ENCODE measurements at places on chromosomes 7 and 10.

- no peak for DNase-seq
Observed at GRCh38 chr7:27863880-27864279, 123.9 kb downstream of the TAX1BP1 start.

DNA sequence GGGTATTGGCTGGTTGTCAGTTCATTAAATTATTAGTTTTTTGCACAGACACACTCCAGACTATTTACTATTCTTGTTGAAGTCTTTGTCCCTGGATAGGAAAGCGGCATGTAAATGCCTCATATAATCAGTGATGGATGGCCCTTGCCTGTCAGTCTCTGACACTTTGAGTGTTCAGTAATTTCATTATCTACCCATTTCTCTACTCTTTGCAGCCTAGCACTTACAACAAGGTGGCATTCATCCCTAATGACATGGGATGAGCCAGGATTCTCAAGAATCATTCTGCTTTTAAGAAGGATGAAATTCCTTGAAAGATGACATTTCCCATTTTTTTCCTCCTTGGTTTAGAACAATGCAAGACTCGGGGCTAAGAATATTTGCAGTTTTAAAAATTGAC, 155.7 kb downstream of the SORCS3 start:
- DNase-seq: no peak

DNA sequence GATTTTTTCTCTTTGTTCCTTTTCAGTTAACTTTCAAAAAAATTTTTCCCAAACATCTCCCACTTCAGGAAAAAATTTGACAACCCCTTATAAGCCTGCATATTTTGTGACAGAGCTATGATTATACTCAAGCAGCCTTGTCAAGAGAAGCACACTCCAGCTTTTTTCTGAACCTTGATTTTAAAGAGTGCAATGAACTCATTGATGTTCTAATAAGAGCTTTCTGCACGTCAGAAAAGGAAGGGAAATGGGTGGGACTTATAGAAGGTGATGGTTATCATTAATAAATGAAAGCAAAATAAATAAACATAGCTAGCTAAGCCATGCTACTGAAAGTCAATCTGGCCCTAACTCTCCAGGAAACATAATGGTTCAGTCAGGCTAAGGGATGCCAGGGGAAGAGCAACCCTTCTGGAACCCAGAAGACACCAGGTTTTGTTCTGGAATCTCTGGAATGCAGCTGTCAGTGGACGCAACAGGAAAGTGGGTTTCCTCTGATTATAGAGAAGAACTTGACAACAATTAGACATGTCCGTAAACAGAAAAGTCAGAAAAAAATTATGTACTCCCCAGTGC, 76.1 kb downstream of the NHLRC2 start:
- no peak for DNase-seq

- no peak for DNase-seq
Observed at GRCh38 chr7:89648509-89648908, 505.8 kb upstream of the STEAP1 start.

- DNase-seq: no peak
Observed at GRCh38 chr10:17785276-17785930, 23.7 kb upstream of the MRC1 start.

- no peak for DNase-seq
Observed at GRCh38 chr7:39073432-39073831, 95.7 kb downstream of the POU6F2 start.

GRCh38 chr7:70775570-70776156, 356.3 kb upstream of the GALNT17 start:
- no peak for DNase-seq

- no peak for DNase-seq
Observed at GRCh38 chr7:47500103-47500563, 81.8 kb downstream of the TNS3 start.

DNA sequence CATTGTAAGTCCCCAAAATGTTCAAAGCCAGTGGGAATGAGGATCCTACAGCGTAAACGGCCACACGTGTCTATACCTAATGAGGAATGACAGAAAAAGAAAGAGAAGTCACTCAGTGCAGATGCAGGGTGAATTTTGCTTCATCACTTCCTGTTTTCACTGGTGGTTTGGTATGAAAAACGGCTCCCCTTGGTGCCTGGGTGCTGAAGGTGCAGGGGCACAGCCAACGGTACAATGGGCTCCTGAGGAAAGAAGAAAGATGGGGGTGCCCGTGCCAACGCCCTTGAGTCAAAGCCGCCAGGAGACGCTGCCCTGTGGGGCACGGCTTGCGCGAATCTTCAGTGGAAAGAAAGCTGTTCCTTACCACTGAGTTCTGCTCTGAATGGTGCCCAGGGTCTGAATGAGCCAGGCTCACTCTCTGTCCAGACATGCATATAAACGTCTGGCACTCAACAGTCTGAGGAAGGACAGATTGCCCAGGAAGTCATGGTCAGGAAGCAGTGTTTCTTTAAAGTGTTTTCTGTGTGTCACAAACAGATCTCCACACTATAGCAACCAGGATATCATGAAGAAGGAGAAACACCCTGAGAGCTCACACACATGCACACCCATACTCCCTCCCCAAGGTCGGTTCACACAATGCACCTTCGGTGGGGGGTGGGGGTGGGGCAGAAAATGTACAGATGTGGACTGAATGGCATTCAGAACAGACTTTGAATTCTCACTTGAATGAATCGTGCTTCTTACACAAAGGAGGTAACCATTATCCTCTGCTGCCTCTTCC, 105.8 kb downstream of the ELMO1 start:
- DNase-seq: peak; percentile 47

- DNase-seq: no peak
Observed at GRCh38 chr10:109996225-109996624, 11.6 kb upstream of the ADD3 start.

DNA sequence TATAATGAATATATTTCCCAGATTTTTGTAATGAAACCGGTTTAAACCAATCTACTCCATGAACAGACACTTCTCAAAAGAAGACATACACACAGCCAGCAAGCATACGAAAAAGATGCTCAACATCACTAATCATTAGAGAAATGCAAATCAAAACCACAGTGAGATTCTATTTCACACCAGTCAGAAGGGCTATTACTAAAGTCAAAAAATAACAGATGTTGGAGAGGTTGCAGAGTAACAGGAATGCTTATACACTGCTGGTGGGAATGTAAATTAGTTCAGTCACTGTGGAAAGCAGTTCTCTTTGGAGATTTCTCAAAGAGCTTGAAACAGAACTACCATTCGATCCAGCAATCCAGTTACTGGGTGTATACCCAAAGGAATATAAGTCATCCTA, 240.7 kb downstream of the TSPAN12 start:
- no peak for DNase-seq

DNA sequence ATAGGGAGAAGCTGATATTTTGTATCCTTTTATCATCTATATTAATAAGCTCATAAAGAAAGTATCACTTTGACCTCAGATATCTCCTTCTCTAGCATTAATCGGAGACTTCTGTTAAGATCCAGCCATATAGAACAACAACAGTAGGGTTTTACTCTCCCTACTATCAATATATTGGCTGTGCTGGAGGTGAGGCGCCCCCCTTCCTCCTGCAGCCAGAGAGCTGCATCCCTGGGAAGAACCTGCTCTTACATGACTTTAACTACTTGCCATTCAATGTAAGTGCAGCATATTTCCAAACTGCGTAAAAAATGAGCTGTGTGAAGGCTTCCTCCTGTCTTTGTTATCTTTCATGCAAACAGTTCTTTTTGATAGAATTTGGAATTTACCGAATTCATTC, 247.8 kb downstream of the SDK1 start:
- DNase-seq: no peak

DNA sequence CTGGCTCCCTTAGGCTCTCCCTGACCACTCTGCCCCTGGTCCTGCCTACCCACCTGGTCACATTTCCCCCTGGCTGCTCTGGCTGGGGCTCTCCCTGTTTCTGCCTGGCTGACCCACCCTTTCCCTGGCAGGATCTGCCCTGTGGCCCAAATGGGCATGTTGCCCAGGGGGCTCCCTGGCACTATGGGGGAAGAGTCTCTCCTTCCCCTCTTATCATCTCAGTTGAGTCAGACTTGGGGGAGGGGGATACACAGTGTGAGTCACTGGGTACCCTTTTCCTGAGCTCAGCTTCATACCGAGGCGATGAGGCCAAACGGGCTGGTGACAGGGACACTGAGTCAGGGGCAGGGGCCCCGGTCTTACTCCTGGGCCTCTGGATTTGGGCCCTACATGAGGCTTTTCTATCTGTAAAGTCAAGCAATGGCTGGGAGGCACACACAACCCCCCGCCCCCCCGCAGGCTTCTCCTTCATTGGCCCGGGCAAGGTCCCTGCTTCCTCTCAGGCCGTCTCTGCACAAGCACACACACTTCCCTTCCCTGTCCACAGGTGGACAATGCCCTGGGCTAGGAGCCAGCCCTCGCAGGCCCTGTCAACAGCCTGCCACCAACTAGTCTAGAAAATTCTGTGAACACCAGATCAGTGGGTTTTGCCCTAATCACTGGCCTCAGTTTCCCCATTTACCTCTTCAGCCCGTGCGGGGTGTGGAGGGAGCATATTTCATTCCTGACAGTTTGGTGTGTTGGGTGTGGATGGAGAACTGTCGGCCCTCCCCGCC, 627 bp upstream of the FLNC start:
- DNase-seq: no peak

- no peak for DNase-seq
Observed at GRCh38 chr10:59741048-59741447, 12.2 kb downstream of the MRLN start.

- no peak for DNase-seq
Observed at GRCh38 chr10:37488792-37489657, 363.6 kb downstream of the ANKRD30A start.

- DNase-seq: no peak
Observed at GRCh38 chr7:131905471-131905973, 349.1 kb upstream of the PODXL start.

GRCh38 chr10:97311111-97311626, 7.9 kb upstream of the FRAT1 start:
- no peak for DNase-seq

- DNase-seq: no peak
Observed at GRCh38 chr10:82544377-82544776, 669.4 kb downstream of the NRG3 start.

GRCh38 chr7:102080019-102080433, 206.6 kb upstream of the SH2B2 start:
- DNase-seq: no peak

DNA sequence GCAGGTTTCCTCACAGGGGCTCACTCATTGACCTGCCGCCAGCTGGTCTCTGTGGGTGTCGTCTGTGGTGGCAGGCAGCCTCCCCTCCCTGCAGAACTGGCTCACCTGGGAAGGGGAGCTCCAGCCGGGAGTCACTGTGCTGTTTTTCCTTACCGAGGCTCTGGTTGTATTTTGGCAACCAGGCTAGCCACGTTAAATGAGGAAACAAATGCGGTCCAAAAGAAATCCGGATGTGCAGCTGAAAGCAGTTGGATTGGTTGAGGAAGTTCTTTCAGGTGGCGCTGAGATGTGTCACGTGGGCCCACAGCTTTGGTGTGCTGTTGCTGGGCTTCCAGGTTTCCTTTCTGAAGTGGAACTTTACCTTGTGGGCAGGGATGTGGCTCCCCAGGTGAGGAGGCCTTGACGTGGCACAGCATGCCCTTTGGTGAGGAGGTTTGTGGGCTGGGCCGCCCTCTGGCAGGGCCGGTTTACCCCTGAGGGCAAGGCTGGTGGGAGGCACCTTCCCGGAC, 14.2 kb downstream of the MTURN start:
- no peak for DNase-seq

DNA sequence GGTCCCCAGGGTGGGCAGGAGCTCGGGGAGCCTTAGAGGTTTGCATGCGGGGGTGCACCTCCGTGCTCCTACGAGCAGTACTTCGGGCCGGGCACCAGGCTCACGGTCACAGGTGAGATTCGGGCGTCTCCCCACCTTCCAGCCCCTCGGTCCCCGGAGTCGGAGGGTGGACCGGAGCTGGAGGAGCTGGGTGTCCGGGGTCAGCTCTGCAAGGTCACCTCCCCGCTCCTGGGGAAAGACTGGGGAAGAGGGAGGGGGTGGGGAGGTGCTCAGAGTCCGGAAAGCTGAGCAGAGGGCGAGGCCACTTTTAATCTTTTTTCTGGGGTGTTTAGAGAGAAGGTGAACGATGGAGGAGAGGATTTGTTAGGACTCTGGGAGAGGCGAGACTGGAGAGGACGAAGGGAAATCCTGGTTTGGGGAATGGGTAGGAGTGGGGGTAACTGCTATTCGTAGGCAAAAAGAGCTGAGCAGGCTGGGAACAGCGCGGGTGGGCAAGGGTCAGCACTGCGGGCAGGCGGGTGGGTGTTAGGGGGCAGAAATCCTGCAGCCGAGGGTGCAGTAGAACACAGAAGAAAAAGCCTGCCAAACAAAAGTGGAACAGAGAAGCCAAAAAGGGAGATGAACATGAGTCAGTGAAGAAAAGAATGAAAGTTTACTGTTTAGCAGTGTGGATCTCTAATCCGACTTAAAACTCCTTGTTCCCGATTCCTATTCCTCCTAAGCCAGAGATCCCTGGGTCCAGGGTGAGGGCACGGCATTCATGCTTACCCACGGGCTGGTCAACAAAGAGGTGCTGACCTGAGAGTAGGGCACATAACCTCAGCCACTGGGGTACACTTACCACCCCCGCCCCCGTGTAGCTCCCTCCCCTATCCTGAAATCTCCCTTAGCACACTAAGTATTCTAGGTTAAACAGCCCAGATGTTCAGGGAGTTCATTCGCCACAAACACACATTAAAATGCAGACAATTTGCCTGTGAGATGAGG, 26.9 kb downstream of the PRSS2 start:
- DNase-seq: peak; percentile 58

DNA sequence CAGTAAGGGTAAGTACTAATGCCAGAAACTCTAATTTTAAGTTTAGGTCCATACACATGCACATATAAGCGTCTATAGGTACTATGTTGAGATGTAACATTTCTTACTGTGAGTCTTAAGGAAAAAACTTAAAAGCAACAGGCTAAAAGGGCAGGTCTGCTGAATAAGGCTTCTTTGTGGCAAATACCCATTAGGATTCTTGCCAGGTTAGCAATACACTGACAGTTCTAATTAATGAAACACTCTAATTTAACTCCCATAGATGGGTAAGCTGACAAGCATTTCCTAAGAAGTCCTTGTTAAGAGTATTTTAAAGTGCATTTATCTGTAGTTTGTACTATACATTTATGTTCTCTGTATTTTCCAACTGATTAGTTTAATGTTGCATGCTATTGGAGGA, 14.0 kb downstream of the SCRN1 start:
- no peak for DNase-seq

GRCh38 chr10:99930731-99931550, 78.8 kb downstream of the DNMBP start:
- DNase-seq: no peak

Data from GM20000 (cell line).